ENCODE measurements at places on chromosomes 7 and 10. TPM values are rescaled to one million over a fixed set of nuclear protein-coding genes. Genes with fewer than 3 reads are reported as not detected.

The SCART1 gene
- polyA plus RNA-seq = 1.3 TPM

The LAMB4 gene
- 0.28 TPM for polyA plus RNA-seq

The SPAG6 gene
- 8.6 TPM for polyA plus RNA-seq

DNA sequence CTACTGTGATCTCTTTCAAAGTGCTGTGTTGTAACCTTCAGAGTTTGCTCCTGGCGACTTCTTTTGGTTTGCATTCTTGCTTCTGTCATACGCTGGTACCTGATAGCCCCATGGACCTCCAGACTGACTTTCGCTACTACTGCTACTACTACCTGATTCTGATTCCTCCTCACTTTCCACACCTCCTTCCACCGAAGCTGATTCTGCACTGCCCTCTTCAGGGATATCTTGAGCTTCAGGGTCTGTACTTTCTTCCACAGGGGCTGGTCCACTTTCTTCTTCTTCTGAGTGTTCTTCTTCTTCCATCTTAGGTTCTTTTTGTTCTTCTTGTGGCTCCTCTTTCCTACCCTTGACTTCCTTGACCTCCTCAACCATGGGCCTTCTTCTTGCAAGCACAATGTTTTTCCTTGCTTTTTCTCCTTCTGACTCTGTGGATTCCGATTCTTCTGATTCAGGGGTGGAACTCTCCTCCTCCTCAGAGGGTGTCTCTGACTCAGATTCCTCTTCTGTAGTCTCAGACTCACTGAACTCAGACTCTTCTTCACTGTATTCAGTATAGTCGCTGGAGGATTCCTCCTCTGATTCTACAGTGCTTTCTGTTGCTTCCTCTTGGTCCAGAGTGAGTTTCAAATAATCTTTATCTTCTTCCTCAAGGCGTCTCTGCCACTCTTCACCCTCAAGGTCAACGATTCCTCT, 992.2 kb downstream of the PCDH15 start:
- no peak for DNase-seq

DNA sequence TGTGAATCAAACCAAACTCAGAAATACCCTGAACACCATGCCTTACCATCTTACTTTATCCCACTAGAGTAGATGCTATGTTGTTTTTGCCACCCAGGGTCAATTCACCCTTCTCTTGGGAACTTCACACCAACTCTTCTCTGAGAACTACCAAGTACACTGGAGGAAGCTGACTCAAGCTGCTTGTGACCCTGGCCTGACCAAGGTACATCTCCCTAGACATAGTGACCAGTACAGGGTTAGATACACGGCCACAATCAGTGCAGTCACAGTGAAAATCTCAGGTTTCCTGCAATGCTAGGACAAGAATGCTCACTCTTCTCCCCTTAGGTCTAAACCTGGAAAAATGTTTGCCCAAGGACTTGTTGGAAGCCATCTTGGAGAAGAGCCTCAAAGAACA, 31.8 kb downstream of the EZH2 start:
- no peak for DNase-seq

DNA sequence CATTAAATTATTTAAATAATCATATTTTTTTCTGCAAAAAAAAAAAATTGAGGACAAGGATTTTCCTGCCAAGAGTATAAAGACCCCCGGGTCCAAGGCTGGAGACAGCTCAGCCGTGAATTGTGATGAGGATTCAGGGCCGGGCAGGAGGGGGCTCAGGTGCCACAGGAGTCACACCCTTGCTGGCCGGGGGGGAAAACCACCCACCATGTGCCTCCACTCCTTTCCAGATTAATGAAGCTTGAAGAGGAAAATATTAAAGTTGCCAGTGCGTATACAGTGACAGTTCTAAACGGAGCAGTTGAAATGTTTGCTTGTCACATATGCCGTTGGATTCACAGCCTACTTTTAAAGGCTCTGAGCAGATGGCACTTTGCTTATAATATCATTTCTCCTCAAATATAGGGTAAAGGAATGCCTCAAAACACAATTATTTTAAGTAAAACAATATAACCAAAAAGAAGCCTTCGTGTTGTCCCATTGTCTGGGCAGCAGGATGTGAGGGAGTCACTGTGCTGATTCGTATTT, 49.6 kb downstream of the ADARB2 start:
- no peak for DNase-seq

- DNase-seq = no peak
Measured at GRCh38 chr7:103944230-103944900, 45.1 kb downstream of the RELN start.
